ENCODE measurements at places on chromosomes 3 and 15.

GRCh38 chr3:189900578-189900977, 220.1 kb downstream of the P3H2 start:
- DNase-seq = no peak

GRCh38 chr3:139119331-139120025, 74.8 kb upstream of the PRR23C start:
- DNase-seq = no peak

GRCh38 chr3:67458408-67458807, 196.0 kb downstream of the SUCLG2 start:
- DNase-seq = no peak

- DNase-seq = peak; percentile 54
Measured at GRCh38 chr15:101137312-101137940, 114.4 kb downstream of the CHSY1 start.

- no peak for DNase-seq
Measured at GRCh38 chr3:150411976-150412375, 3.9 kb downstream of the TSC22D2 start.

GRCh38 chr15:65072027-65072426, 4.2 kb upstream of the RASL12 start:
- DNase-seq = no peak

DNA sequence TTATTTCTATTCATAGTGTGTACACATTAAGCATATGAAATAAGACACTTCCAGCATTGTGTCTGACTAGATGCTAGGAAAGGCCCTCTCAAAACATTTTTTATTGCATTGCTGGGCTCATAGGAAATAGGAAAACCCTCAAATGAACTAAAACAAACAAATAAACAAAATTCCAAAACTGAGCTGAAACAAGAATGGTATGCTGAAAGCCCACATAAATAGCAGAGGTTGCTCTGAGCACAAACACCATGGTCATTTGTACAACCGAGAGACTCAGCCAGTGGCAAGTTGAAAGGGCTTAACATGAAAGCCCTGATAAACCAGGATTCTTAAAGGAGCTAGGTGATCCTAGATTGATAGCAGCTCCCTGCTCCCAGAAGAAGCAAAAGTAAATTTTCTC, 310.0 kb upstream of the WNT5A start:
- DNase-seq = no peak

DNA sequence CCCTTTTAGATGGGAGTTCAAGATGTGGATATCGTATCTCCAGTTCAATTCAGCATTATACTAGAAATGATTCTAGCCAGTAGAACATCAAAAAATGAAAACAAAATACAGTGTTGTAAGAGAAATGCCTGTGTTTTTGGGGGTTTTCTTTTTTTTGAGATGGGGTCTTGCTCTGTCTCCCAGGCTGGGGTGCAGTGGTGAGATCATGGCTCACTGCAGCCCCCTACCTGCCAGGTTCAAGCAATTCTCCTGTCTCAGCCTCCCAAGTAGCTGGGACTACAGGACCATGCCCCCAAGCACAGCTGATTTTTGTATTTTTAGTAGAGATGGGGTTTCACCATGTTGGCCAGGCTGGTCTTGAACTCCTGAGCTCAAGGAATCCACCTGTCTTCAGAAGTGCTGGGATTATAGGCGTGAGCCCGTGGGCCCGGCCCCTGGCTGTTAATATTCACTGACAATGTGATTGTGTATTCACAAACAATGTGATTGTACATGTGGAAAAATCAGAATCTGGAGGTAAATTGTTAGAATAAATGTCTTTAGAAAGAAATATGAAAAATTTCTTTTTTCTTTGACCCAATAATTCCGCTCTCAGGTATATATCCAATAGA, 59.0 kb downstream of the ARIH1 start:
- no peak for DNase-seq

DNA sequence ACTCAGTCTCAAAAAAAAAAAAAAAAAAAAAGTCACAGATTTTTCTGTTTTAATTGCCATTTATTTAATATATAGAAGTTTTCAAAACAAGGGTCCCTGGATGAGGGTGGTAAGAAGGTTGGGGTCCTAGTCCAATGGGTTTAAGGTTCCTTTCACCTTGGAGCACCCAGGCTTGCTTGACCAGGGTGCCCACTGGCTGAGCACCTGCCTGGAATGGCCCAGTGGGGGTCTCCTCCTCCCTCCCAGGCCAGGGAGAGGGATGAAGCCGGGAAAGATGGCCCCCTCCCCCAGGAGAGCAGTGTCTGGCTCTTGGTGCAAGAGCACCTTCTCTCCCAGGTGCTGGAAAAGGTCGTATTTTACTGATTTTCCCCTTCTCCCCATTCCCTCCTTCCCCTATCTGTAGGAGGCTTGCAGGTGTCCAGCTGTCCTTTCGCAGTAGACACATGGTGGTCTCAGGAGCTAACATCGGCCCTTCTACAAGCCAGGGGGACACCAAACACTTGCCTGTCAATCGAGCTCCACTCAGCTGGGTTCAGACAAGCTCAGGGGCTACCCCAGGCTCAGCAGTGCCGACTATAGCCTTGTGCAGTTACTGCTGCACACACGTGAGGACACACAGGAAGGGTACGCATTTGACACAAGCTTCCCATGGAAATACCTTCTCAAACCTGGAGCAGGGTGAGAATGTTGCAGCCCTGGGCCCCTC, 112.3 kb upstream of the KLF13 start:
- no peak for DNase-seq

- no peak for DNase-seq
Measured at GRCh38 chr15:26537663-26538062, 235.2 kb downstream of the GABRB3 start.

DNA sequence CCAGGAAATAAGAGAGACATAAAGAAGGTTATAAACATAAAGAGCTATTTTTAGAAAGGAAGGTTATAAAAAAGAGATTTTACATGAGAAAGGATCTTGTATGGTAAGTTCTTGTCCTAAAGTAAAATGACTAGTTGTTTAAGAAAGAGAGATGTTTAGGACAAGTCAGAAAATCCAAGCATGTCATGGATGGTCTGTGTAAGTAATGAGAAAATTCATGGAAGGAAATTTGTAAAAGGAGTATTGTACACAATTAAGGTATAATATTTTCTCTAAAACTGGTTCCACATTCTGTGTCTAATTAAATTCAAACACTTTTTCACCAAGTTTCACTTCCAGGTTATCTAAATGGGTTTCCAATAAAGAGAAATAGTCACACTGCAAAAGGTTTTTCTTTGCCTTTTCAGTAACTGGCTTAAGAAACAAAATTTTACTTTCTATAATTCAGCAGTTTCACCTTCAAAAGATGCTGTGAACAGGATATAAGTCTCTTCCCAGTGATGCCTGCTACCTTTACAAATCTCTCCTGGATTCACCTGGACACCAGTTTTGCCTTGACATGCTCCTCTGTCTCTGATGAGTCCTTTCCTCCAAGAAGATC, 455.7 kb downstream of the ZIC1 start:
- DNase-seq = no peak

DNA sequence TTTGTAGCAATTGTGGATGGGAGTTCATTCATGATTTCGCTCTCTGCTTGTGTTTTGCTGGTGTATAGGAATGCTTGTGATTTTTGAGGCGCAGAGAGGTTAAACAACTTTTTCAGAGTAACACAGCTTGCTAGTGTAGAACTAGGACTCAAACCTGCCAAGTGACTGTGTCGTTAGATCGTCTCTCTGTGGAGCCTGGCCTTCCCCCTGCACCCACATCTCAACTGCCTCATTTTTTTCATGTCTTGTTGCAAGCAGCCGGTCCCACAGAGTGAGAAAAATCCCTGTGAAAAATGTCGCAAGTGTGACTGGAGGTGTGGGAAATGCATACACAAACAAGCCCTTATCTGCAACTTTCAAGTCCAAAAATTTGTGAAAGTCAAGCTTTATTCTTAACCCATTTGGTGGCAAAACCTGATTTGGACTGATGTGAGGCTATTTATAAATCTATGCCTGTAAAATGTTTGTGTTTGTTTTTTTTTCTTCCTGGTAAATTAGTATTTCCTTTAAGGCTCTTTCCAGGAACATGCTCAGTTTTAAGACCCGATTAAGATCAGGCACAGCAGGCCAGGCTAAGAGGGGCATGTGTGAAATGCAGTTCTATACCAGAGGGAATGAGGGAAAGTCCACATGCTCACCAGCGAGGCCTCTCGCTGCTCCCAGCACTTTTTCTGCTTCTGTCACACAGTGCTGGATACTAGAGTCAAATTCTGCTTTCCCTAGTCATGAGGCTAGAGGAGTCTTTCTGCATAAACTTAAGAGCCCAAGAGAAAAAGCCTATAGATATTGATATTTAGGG, 25.8 kb downstream of the ST6GAL1 start:
- no peak for DNase-seq

DNA sequence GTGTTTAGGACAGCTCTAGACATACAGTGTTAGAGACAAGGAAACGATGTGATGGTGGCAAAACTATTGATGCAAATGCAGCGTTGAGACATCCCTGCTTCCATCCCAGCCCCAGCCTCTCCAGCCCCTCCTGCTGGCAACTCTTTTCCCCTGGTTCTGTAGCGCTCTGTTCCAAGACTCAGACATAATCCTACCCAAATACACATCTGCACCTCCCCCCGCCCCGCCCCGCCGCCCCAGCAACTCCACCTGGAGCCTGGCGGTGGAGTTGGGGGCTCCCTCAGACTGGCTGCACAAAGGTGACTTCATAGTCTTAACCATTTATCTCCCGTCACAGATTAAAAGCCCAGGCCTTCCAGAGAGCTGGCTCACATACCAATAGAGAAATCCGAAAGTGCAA, 7.2 kb upstream of the SEC22A start:
- no peak for DNase-seq

DNA sequence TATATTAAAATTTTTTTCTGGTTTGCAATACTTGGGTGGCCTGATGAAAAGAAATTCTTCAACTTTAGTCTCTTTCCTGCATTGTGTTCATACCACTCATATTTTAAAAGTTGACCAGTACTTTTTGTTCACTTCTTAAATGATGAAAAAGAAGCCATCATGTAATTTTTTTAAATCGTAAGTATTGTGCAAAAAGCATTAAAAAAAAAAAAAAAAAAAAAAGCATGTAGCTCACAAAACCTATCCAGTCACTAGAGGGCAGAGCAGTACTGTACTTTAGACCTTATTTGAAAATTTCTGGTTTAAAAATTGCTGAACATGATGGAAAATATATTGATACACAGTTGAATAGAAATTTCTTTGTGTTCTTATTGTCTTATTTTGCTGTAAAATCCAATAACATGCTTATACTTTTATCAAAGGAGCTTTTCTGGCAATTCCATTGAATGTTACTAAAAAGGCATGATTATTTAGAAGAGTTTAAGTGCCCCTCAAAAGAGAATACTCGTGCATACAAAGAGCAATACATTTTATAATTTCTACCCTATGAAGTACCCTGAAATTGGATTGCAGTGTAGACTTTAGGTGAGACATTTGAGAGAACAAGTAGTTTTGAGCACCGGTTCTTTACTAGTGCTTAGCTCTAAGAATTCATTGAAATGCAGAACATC, 137.7 kb downstream of the BBX start:
- no peak for DNase-seq

GRCh38 chr3:171401432-171401831, 58.8 kb downstream of the TNIK start:
- no peak for DNase-seq

DNA sequence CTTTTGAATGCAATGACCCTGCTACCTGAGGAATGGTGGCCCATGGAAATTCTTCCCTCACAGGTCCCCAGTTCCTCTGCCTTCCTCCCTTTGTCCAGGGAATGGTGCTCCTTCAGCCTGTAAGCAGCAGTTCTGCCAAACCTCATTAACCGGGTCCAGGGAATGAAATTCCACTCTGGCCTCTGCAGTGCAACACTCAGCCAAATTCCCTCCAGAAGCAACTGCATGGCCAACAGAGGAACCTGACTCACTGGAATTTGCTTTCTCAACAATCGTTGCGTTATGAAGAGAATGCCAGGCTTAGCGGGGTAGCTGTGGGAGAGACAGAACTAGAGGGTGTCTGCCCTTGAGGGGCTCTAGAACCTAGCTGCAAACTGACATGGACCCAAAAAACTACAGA, 449.4 kb upstream of the PROK2 start:
- no peak for DNase-seq

GRCh38 chr15:31830591-31830990, 199.7 kb upstream of the CHRNA7 start:
- DNase-seq = no peak

GRCh38 chr3:111542611-111543300, 759 bp downstream of the CD96 start:
- DNase-seq = no peak

Measured in posterior vena cava (tissue), 2 donors.